ENCODE measurements at places on chromosomes 4 and X.

DNA sequence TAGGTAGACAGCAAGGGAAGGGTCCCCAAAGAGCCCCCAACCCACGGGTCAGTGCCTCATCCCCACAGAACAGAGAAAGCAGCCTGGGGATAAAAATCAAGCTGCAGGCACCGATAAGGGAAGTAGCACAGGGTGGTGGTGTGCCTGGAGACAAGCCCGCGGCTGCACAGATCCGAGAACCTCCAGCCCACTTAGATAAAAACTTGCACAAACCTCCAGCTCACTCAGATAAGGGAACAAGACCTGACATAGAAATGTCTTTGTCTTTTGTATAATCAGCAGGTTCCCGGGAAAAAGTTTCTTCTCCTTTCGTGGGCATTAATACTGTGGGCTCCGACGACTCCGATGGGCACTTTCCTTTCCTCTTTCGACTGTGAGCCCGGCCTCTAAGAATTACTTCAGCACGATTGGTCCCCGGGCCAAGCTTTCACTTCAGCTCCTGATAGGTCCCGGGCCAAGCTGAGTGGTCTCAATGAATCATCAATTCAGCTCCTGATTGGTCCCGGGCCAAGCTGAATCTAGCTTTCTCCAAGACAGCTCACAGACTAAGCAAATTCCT lies 32.4 kb downstream of the PRDX4 start:
- DNase-seq, result peak; percentile 67

- DNase-seq, result no peak
Observed at GRCh38 chr4:147496500-147496899, 15.6 kb downstream of the EDNRA start.

DNA sequence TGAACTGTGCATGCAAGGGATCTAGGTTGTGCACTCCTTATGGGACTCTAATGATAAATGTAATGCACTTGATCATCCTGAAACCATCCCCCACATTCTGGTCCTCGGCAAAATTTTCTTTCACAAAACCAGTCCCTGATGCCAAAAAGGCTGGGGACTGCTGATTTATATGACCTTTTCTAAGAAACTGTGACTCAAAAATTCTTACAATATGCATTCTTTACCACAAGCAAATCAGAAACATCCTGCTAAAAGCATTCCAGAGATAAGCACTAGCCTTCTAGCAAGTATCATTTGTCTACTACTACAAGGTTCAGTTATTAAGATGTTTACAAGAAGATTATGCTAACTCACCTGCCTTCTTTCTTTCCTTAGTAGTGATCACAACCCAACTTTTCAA lies 166.5 kb upstream of the PCDH7 start:
- DNase-seq, result no peak

DNA sequence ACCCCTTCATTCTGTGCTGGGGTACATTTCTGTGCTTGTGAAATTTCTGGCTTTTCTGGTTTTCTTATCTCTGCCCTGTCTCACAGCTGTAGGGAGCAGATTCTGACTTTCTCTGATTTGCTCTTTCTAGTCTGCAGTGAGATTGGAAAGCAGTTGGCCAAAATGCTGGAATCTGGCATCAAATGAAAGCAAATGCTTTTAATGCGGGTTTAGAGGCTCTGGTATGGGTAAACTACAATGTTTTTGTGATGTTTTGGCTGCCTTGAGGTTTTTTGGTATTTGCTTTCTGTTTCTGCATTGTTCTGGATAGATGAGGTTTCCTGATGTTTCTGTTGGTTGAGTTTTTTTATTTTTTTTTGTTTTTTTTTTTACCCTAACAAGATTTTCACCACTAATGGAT lies 23.8 kb downstream of the SMIM20 start:
- DNase-seq, result no peak

DNA sequence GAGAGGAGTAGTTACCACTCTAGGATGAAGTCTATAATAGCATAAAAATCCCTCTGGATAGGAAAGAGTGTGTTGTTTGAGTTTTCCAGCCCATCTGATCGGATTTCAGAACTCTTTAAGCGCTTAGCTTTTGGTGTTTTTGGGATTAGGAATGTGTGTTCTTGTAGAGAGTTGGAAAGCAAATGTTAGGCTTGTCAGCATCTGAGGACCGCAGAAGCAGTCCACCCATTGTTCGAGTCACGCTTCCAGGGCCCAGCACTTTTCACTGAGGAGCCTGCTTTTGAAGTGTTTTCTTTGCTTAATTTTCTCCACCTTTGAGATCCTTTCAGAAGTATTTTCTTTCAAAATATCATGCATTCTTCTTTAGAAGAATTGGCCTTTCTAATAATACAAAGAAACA lies 306.2 kb downstream of the TENM3 start:
- DNase-seq, result no peak

DNA sequence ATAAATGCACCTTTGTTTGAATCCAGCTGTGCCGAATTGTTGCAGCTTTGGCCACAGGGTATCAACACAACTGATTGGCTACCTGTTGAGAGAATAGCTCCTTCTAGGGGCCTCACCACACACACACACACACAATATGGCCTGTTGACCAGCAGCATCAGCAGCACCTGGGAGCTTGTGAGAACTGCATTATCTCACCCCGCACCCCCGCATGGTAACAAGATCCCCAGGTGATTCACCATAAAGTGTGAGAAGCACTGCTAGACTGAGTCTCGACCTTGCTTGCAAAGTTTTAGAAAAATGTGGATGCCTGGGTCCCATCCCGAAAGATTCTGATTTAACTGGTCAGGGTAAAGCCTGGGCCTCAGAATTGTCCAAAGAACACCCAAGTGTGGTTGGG lies 176.9 kb upstream of the PRPS2 start:
- no peak for DNase-seq

DNA sequence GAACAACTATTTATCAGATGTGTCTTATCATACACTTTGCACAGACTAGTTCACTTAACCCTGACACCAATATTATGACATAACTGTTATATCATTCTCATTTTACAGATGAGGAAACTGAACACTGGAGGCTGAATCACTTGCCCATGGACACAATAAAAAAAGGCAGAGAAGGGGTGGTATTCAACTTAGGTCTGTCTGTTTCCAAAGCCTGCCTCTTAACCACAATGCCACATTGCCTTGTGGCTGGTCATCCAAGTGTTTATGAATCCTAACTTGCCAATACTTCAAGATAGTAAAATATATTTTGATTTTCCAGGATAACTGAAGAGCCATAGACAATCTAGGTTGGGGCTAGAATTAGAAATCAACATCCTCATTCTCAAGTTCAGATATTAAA lies 327.8 kb downstream of the NR3C2 start:
- DNase-seq, result no peak

DNA sequence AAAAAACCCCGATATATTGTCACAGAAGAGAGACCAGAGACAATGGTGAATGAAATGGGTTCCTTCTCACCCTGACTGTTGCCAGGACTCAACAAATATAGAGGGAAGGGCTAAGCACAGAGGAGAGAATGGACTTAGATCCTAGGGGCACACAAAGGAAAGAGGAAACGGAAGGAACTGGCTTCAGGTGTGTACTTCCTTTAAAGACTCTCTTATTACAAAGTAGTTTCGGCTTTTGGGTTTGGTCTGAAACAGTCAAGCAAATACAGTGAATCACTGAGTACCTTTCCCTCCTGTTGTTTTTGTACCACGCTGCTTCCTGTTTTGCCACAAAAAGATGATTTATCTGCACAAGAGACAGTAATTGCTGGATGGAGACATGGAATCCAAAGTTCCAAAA lies 46.1 kb upstream of the S100G start:
- DNase-seq, result no peak

GRCh38 chr4:173057901-173058300 lies 110.7 kb upstream of the GALNT7 start:
- DNase-seq, result no peak

- DNase-seq, result no peak
Observed at GRCh38 chrX:55546956-55547355, 57.3 kb upstream of the USP51 start.

DNA sequence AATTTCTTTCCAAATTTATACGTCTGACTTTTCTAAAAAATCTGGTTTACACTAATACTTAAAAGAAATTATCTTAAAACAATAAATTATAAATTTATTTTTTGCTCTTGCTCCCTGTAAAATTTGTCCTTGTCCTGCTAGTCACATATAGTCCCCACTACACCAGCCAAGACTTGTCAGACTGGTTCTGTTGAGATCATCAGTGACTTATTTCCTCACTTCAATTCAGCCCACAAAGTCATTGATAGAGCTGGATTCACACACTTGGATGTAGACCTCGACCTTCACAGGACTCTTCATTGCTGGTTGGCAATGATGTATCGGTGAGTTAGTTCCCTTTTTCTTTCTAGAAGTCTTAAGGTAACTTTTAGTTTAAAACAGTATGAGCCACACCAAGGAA lies at the start of gene TMPRSS11E:
TSS of gene TMPRSS11E (plus strand) at position 263 of the 400 bp plus-strand sequence. CDS start at position 313, 50 bp downstream.
- DNase-seq, result no peak

DNA sequence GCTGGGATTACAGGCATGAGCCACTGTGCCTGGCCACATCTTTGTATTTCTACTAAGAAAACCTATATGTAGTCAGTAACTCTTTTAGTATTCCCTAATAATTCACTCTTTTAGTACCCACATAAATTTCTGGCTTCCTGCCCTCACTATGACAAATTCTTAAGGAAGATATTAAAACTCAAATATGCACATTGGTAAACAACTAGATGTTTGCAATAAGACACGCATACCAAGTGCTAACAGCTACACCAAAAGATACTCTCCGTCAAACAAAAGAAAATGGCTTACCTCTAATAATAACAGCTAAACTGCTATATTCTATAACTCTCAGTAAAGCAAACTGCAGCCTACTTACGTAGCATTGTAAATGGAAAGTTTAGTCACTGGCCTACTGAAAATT lies 6.3 kb downstream of the UBA6 start:
- no peak for DNase-seq

GRCh38 chr4:77072195-77072753 lies 3.5 kb downstream of the CCNI start:
- DNase-seq, result no peak

DNA sequence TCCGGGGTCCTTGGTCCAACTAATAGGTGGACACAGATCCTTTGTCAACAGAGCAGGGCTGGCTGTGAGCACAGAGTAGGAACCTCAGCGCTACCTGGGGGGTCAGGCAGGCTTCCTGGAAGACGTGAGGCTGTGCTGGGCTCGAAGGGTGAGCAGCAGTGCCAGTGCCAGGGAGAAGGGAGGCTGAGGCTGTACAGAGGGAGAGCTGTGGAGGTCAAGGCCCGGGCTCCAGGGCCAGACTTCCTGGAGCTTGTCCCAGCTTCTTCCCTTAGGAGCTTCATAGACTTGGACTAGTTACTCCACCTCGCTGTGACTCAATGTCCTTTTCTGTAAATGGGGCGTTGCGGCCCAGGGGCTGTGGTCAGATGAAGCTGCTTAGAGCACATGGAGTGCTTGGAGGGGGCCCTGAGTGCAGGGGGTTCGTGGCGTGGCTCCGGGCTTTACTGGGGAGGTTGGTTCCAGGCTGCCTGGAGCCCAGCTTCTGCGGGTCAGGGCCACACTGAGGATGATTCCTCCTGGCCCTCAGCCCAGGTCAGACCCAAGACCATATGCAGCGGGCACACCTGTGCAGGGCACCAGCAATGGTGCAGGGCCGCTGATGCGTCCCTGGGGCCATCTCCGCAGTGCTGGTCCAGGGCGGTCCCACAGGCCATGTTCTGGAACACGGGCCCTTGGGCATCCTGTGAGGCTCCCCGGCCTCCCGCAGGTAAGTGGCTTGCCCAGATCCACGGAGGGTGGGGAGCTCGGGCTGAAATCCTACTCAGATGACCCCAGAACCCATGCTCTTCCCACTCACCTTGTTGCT lies 98.1 kb downstream of the DCTD start:
- no peak for DNase-seq

DNA sequence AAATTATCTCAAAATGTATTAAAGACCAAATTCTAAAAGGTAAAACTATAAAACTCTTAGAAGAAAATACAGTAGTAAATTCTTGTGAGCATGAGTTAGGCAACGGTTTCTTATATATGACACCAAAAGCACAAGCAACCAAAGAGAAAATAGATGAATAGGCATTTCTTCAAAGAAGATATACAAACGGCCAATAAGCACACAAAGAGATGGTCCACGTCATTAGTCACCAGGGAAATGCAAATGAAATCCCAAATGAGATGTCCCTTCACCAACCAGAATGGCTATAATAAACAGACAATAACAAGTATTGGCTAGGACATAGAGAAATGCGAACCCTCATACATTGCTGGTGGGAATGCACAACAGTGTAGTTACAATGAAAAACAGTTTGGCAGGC lies 44.6 kb downstream of the RAB33A start:
- DNase-seq, result no peak

- no peak for DNase-seq
Observed at GRCh38 chrX:46965125-46965758, 53.0 kb downstream of the JADE3 start.

DNA sequence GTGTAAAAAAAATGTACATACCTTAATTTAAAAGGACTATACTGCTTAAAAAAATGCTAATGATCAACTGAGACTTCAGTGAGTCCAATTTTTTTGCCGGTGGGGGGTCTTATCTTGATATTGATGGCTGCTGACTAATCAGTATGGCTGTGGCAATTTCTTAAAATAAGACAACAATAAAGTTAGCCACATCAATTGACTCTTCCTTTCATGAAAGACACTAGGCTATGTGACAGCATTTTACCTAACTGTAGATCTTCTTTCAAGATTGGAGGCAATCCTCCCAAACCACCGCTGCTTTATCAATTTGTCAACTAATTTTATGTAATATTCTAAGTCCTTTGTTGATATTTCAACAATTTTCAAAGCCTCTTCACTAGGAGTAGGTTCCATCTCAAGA lies 116.1 kb downstream of the FBXW7 start:
- no peak for DNase-seq

- DNase-seq, result no peak
Observed at GRCh38 chrX:121008920-121009319, 23.4 kb upstream of the CT47A1 start.

DNA sequence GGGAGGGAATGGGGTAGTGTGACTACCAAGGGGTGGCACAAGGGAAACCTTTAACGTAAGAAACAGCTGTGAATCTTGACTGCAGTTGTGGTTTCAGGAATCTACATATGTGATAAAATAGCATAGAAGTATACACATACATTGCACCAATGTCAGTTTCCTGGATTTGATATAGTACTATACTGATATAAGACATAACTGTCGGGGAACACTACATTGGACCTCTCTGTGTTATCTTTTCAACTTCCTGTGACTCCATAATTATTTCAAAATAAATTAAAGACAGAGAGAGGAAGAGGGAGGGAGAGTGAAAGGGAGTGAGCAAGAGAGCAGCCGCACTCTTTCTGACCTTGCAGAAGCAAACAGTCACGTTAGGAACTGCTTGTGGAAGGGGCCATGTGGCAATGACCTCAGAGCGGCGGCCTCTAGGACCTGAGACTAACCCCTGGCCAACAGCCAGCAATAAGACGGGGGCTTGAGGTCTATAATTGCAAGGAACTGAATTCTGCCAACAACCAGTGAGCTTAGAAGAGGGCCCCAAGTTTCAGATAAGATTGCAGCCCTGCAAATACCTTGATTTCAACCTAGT lies 47.4 kb downstream of the NALF2 start:
- DNase-seq, result no peak
